ENCODE measurements at places on chromosomes 3 and 15.

DNA sequence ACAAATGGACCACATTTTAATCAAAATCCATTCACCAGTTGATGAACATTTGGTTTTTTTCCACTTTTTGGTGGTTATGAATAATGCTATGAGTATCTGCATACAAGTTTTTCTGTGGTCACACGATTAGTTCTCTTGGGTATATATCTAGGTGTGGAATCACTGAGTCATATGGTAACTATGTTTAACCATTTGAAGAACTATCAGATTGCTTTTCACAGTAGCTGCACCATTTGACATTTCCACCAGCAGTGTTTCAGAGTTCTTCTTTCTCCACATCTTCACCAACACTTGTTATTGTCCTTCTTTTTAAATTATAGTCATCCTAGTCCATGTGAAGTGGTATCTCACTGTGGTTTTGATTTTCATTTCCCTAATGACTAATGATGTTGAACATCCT, 33.3 kb upstream of the ATG7 start:
- no peak for DNase-seq

DNA sequence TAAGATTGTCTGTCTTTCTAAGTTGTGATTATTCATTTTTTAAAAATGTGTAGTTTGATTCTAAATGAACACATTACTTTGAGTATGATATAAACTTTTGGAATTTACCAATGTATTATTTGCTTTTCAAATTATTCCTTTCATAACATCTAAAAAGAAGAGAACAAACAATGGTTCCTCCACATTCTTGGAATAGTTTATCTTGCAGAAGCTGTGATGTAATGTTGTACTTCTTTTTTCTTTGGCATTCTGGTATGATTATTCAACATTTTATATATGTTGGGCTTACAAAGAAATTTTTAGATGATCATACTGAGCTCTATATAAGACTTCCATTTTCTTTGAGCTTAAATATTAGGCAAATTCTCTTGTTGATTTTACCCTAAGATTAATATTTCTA, 419.2 kb downstream of the DIPK2A start:
- DNase-seq, result no peak

GRCh38 chr3:170222647-170223541, 670 bp downstream of the PRKCI start:
- no peak for DNase-seq

DNA sequence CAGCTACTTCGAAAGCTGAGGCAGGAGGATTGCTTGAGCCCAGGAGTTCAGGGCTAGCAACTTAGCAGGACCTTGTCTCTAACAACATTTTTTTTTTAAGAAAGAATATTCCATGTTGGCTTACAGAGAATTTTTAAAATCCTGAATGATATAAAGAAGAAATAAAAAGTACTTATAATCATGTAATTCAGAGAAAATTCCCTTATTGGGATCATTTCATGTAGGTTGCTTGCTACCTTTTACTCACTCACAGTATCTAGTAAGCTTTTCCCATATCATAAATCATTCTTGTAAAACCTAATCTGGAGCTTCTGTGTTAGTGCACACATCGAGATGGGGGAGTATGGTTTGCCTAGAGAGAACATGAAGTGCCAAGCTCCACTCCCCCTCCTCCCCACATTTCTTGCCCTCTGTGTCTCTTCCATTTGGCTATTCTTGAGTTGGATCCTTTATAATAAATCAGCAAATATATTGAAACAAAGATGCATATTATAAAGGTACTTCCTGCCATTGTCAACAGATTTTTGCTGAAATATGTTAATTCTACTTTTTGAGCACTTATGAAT, 13.6 kb downstream of the TF start:
- no peak for DNase-seq

Measured in right forelimb (tissue), 1 donor.